Activated naive CD8-positive, alpha-beta T cell treated with anti-CD3 and anti-CD28 coated beads, Interleukin-2, amount 10 ng/mL, durations not matched to agents 7 days and 5 days (primary cell): ENCODE measurements at places on chromosomes 3 and 15. TPM values are rescaled to one million over a fixed set of nuclear protein-coding genes. Genes with fewer than 3 reads are reported as not detected.

- no peak for DNase-seq
Measured at GRCh38 chr3:54223063-54223462, 100.7 kb downstream of the CACNA2D3 start.

DNA sequence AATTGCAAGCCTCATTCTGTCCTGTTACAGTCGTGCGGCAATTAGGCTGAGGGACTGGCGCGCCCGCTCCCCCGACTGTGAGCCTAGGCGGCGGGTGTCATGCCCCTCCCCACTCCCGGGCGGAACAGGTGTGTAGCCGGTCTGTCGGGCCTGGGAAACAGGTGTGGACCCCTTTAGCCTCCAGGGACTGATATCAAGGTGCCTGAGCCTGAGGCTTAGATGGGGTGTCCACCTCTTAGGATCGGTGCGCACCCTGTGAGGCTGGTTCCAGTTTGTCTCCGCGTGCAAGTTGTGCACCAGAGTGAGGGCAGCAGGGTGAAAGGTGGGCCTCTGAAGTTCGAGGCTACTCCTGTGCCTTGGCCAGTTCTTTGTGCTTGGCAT is 686 bp downstream of the VPS8 start:
- peak; percentile 55 for DNase-seq

GRCh38 chr15:58038426-58039078 is 27.0 kb downstream of the ALDH1A2 start:
- no peak for DNase-seq

Gene MOBP
- total RNA-seq: not detected

Gene ITGA11
- 0.57 TPM for total RNA-seq

DNA sequence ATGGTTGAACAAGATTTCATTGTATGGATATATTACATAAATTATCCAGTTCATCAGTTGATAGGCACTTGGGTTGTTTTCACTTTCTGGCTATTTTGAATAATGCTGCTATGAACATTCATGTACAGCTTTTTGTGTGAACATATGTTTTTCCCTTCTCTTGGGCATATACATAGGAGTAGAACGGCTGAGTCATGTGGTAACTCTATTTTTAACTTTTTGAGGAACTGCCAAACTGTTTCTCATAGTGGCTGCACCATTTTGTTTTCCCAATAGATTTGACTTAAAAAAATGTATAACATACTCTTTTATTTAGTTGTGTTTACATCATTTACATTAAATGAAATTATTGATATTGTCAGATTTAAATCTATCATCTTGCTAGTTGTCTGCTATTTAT is 28.8 kb upstream of the RFX7 start:
- DNase-seq: no peak

Gene UCN2
- not detected for total RNA-seq

DNA sequence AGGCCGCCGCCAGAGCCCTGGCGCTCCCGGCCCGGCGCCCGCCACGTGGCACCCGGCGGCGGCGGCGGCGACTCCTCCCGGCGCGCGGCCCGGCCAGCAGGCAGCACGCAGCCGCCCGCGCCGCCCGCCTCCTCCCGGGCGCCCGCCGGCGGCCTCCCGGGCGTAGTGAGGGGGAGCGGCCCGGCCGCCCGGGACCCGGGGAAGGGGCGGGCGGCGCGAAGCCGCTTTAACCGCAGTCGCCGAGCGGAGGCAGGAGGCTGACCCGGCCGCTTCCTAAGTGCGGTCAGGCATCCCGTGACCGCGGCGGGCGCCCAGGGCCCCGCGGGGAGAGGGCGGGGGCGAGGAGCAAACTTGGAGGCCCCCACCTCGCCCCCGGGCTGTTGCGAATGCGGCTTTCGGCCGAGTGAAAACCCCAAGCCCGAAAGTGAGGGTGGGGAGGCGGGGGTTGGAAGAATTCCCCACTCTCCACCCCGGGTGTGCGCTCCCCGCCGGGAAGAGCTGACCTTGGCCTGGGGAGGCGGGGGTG is 1.7 kb upstream of the HES1 start:
- peak; percentile 55 for DNase-seq

Gene PRICKLE2
- not detected for total RNA-seq
